Stimulated activated CD4-positive, alpha-beta T cell treated with anti-CD3 and anti-CD28 coated beads, Interleukin-12 subunit alpha, Interleukin-12 subunit beta, amount 100 ng/mL, for 24 hours (primary cell): ENCODE measurements at places on chromosomes 3 and 15.

DNA sequence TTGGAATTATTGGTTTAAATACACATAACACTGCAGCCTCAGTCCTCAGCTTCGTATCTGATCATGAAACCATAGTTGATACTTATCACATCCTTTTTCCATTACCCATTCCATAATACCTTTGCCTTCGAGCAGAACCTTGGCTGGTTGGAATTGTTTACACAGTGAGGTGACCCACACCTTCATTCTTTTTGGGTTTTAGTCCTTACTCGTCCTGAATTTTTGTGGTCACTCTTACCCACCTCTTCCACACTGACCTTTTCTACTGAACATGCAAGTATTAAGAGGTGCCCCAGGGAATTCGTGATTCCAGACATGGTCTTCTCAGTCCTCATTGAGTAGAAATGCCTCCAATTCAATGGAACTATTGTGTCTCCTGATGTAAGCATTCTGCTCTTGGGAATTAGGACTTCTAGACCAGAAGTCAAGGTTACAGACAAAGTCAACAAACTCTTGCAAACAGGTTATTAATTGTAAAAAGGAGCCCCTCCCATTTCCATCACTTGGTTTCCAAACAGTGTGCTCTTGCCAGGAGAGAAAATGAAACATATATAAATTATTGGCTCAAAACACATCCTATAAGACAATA is 37.7 kb downstream of the SCN11A start:
- no peak for DNase-seq

- no peak for DNase-seq
These were observed 67.2 kb downstream of the IL1RAP start for GRCh38 chr3:190581041-190581541.

GRCh38 chr3:45682311-45682710 is 6.9 kb upstream of the SACM1L start:
- DNase-seq = no peak

GRCh38 chr3:55501905-55502304 is 14.8 kb upstream of the WNT5A start:
- no peak for DNase-seq

DNA sequence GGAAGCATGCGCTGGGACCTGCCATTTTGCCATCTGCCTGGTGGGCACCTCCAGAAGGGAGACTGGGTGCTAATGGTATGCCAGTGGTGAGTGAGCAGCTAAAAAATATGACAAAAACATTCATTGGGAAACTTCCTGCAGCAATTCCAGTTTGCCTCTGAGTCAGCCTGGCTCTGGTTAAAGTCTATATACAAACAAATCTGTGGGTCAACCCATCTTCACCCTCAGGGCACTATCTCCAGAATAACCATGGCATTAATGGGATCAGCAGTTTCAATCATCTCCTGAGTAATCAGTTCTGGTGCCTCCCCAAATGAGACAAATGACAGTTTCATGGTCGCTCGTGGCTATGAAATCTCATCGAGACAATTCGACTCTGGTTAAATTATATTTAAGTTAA is 21.5 kb downstream of the FRMD4B start:
- no peak for DNase-seq

DNA sequence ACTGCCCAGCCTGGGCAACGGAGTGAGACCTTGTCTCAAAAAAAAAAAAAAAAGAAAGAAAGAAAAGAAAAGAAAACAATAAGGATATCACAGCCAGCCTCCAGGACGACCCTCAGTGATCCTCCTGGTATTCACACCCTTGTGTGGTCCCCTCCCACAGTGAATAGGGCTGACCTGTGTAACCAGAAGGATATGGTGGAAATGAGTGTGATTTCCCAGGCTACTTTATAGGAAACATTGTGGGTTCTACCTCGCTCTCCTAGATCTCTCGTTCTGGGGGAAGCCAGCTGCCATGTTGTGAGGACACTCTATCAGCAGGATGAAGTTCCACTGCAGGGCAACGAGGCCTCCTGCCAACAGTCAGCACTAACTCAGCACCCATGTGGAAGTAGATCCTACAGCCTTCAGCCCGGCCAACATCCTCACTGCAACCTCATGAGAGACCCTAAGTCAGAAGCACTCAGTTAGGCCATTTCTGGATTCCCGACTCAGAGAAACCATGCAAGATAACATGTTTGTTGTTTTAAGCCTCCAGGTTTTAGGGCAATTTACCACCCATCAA is 11.1 kb downstream of the RFTN1 start:
- no peak for DNase-seq

DNA sequence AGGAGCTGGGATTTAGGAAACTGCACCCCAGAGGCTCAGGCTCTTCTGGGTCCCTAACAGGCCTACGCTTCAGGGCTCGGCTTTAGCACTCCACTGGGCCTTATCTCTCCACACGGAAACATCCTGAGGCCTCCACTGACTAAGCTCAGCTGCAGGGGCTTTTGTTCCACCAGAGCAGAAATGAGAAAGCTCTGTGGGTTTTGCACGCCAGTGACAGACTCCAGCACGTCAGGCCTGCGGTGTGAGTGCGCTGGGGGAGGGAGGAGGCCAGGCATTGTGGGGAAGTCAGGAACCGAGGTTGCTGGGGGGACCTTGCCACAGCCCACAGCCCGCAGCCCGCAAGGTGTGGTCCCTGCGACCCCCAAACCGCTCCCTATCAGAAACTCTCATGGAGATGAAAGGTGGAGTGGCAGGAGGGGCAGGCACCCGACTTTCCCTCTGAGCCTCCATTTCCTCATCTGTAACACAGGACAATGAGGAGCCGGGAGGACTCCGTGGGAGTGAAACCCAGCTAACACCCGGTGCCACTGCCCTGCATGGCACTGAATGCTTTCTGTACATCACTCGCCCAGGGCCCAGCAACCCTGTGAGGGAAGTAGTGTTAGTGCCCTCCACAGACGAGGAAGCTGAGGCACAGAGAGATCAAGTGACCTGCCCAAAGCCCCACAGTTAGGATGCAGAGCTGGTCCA is 106.5 kb downstream of the TPRA1 start:
- peak; percentile 56 for DNase-seq

- no peak for DNase-seq
These were observed 37.8 kb upstream of the BCL6 start for GRCh38 chr3:187783098-187783497.

DNA sequence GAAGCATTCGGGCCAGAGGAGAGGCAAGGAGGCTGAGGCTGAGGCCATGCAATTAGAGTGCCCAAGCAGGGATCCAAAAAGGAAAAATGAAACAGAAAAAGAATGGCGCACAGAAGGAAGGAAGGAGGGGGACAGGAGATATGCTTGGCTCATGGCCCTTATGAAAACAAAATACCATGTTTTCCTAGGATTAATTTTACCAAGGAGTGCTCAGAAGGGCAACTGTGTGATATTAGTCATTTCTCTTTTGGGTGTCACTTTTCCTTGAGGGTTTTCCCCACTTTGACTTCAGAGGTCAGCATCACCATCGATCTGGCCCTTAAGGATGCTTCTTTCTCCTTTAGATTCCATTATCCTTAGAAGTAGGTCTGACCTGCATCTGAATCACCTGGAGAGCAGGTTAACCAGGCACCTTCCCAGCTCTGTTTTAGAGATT is 1.4 kb downstream of the PARP14 start:
- DNase-seq = no peak

DNA sequence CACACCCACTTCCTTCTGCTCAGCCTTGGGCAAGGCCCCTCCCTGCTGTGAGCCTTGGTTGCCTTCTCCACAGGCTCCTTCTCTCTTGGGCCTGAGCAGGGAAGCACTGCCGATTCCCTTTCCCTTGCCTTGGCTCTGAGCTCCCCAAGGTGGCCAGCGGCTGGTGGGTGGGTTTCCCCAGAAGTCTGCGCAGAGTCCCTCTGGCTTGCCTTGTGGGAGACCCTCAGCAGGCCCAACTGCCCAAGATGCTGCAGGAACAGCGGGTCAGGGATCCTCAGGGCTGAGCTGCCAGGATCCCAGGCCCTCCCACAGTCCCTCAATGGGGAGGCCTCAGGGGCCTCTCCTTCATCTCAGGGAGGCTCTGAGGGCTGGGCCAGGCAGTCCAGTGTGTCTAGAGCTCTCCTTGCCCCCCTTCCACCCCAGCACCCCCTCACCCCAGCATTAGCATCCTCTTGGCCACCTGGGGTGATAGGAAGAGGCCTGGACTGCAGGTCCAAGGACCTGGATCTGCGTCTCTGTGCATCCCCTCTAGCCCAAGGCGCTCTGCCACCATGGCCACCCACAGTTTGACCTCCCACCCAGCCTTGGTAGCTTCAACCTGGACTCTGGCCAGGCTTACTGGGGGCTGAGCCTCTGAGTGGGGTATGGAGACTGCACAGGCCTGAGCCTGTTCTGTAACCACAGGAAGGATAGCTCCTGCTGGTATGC is 68.6 kb downstream of the EXOG start:
- DNase-seq = no peak

DNA sequence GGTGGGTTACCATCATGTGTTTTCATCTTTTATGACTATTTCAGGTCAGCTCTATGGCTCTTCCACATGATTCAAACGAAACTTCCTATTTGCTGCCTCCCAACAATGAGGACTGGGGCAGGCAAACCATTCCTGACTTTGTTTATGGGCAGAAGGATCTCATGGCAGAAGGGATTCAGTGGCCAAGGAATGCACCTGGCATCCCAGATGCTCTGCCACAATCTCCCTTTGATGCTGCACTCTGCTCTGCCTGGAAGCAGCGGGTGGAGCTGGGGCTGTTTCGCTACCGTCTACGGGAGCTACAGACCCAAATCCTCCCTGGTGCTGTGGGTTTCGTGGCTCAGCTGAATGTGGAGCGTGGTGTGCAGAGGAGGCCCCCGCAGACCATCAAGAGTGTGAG is 6.8 kb downstream of the GDPGP1 start:
- no peak for DNase-seq

DNA sequence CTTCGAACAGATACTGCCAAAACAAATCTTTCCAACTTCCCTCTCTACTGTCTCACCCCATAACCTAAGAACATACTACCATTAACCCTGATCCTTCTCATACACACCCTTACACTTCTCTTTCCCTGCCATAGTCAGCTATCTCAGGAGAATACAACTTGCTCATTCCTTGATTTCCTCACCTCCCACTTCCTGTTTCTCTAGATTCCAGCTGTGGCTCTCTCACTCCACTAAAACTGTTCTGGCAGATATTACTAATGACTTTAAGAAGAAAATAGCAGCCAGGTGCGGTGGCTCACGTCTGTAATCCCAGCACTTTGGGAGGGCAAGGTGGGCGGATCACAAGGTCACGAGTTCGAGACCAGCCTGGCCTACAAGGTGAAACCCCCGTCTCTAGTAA is 4.6 kb downstream of the LSG1 start:
- DNase-seq = no peak

GRCh38 chr15:35713733-35714132 is 167.8 kb upstream of the DPH6 start:
- no peak for DNase-seq

- no peak for DNase-seq
These were observed 98.4 kb downstream of the ECT2 start for GRCh38 chr3:172848910-172849309.

DNA sequence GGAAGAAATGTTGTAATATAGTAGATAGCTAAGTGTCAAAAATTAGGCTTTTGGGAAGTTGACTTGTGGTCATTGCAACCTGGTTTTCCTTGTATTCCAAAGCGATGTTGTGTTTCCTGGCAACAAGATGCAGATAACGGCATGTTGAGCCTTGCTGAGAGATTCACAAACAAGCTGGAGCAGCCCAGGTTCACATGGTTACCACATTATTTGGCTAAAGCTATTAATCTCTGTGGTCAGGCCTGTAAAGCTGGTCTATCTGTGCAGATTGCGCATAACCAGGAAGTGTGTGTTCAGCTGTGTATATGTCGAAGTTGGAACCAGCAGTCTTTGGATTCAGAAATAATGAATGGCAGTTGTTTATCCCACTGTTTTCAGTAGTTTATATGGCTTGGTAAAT is 6.6 kb downstream of the TIPARP start:
- DNase-seq = no peak

- DNase-seq = no peak
These were observed 25.9 kb upstream of the JMJD7 start for GRCh38 chr15:41801850-41802455.

- no peak for DNase-seq
These were observed 19.9 kb downstream of the TMEM212 start for GRCh38 chr3:171862993-171863521.

DNA sequence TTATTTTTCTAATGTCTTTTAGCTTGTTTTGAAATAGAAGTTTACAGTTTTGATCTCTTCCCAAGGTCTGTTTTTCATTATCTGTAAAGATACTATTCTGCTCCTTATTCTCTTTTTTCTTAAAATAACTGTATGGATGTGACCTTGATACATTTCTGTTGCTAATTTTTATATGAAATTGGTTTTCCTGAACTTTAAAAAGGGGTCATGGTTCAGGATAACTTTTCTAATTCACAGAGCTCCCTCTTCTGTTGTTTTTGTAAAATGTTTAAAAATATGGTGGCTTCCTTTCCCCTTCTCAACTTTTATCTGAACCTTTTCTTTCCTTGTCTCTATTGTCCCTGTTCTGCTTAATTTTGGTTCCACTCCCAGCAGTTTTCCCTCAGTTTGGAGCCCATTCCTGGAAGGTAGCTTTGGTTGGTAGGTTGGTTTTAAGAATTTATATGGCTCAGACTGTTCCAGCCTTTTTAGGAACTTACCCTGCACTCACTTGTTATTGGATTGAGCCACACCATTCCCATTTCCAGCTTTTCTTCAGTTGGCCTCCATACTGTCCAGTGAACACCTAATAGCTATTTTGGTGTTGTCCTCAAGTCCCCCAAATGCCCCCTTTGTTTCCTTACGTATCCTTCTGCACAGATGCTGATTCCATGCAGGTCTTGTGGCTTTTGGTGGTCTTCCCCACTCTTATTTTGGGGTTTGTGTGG is 70.3 kb downstream of the SLMAP start:
- no peak for DNase-seq

DNA sequence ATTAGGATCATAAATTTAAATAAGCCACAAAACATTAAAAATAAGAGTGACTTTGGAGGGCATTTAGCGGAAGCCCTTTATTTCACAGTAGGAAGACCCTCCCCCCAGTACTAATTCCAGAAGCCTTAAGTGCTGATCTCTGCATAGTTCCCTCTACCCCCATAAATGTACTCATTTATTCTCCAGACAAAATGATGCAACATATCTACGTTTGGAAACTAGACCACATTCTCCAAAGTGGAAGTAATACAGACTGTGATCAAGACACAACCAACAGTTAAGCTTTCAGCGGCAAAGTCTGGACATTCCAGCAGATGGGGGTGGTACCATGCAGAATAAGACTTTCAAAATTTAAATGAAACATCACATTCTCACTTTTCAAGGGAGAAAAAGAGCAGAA is 44.8 kb upstream of the RPS17 start:
- DNase-seq = no peak

DNA sequence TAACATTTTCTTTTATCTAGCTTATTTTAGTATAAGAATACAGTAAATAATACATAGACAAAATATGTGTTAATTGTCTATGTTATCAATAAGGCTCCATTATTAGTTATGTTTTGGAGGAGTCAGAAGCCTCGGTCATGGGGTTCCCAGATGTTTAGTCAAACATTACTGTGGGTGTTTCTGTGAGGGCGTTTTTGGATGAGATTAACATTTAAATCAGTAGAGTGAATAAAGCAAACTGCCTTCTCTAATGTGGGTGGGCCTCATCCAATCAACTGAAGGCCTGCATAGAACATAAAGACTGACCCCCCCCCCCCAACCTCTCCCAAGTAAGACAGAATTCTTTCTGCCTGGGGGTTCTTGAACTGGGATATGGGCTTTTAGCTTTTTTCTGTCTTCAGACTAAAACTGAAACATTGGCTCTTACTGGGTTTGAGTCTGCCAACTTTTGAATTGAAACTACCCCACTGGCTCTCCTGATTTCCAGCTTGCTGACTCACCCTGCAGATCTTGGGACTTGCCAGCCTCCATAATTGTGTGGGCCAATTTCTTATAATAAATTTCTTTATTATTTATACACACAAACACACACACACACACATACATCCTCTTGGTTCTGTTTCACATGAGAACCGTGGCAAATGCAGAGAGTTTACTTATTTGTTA is 192.0 kb downstream of the TPRG1 start:
- DNase-seq = no peak
